CD4-positive, alpha-beta T cell treated with Interleukin-1 beta for 1 hour (primary cell): ENCODE measurements at places on chromosomes 6 and 20.

GRCh38 chr6:21914121-21914973, 320.8 kb downstream of the SOX4 start:
- no peak for DNase-seq

GRCh38 chr6:162124710-162125435, 602.7 kb downstream of the PRKN start:
- no peak for DNase-seq

DNA sequence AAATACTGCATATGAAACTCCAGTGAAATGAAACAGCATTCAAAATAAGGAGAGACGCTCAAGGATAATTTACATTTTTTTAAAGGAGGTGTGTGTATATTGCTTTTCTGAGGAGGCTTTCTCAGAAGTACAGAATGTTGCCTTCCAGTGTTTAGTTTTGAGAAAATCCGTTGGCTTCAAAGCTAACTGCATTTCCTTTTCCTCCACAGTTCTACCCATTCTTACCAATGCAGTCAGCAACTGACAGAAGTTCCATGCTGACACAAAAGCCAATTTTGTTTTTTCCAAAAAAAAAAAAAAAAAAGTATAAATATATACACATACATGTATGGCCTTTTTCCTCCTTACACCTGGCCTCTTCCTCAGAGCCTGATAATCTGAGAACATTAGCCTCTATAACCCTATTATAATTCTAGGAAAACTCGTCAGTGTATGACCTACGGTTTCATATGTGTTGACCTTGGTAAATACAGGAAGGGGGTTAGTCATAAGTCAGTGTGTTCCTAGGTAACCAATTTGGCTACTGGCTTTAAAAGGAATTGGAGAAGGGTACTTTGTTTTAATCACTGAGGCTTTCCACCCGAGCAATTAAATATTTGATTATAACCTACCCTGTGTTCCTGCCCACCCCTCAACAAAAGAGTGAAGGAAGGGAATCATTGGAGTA, 24.2 kb downstream of the MGME1 start:
- no peak for DNase-seq

- DNase-seq: no peak
Observed at GRCh38 chr20:57167971-57168701, 98.3 kb downstream of the BMP7 start.

GRCh38 chr6:167795321-167795811, 31.3 kb upstream of the AFDN start:
- DNase-seq: no peak

- DNase-seq: no peak
Observed at GRCh38 chr6:129992881-129993280, 25.5 kb upstream of the L3MBTL3 start.

GRCh38 chr20:17825252-17825959, 125.6 kb downstream of the BANF2 start:
- DNase-seq: no peak

DNA sequence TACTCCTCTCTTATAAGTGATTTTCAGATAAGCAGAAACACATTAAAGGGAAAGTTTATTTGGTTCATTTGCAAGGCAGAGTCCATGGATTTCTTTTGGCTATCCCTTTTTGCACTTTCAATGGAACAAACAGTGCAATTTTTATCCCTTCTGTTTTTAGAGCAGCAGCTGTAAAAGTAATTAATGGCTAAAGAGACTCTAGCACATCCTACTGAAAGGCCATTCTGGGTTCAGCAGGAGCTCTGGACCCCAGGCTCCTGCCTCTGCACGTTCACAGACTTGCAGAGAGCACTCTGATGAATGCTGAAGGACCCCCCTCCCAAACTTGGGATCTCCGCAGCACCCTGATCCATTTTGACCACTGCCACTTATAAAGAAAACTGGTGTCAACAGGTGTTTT, 40.3 kb upstream of the PDE7B start:
- DNase-seq: no peak

DNA sequence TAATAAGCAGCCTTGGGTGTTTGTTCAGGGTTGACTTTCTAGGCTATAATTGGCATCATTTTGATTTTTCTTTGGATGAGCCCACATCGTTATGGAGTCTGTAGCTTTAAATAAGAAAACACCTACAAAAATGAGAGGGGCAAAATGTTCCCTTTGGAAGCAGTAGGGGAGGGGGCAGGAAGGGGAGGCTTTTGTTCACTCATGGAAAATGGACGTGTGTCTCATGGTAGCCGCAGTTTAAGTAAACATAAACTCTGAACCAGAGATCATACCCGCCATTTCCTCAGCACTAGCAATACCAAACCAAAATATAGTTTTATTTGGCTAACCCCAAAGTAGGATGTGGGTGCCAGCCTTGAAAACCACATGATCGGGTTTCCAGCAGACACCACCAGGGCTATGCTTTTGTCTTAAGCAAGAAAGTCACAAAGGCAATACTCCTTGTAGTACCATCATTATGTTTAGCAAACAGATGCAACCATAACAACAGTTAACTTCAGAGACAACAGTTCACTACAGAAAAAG, 572.5 kb upstream of the JAG1 start:
- no peak for DNase-seq

DNA sequence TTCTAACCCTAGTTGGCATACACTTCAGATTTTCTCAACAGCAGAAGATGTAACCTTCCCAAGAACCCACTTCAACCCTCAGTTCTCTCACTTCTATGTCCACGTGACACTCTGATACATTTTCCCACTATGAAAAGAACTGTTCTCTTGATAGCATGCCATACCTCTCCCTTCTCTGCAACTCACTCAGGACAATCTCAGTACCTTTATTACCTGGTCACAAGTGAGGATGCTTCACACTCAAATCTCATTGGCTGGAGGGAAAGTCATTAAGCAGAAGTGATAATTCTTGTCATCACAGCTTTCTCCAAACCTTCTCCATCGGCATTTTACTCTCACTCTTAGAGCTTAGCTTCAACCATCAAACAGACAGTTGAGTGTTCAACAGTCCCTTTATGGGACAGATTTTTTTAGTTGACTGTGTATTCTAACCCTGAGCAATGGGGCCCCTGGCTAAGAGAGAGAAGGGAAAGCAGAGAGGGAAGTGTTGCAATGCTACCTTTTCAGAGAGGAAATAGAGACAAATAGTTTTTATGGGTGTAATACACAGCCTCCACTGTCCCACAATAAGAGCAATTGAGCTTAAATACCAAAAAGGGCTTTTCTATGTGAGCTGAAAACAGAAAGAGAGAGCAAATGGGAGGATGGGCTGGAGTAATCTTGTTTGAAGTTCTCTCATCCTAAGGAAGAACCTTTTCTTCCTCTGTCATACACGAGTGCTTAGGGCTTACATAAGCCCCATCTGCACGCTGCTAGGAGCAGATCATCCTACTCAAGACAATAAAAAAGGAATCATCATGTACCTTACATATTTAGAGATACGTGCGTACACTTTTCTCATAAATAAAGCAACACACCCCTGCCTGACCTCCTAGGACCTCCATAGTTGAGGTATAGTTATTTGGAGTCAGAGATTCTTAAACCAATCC, 16.0 kb downstream of the HLA-DPA1 start:
- no peak for DNase-seq

DNA sequence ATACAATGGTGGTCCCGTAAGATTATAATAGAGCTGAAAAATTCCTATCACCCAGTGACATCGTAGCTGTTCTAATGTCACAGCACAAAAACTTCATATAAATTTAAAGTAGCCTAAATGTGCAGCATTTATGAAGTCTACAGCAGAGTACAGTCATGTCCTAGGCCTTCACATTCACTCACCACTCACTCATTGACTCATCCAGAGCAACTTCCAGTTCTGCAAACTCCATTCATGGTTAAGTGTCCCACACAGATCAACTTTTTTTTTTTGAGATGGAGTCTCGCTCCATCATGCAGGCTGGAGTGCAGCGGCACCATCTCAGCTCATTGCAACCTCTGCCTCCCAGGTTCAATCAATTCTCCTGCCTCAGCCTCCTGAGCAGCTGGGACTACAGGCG, 20.9 kb upstream of the KCNG1 start:
- DNase-seq: no peak

DNA sequence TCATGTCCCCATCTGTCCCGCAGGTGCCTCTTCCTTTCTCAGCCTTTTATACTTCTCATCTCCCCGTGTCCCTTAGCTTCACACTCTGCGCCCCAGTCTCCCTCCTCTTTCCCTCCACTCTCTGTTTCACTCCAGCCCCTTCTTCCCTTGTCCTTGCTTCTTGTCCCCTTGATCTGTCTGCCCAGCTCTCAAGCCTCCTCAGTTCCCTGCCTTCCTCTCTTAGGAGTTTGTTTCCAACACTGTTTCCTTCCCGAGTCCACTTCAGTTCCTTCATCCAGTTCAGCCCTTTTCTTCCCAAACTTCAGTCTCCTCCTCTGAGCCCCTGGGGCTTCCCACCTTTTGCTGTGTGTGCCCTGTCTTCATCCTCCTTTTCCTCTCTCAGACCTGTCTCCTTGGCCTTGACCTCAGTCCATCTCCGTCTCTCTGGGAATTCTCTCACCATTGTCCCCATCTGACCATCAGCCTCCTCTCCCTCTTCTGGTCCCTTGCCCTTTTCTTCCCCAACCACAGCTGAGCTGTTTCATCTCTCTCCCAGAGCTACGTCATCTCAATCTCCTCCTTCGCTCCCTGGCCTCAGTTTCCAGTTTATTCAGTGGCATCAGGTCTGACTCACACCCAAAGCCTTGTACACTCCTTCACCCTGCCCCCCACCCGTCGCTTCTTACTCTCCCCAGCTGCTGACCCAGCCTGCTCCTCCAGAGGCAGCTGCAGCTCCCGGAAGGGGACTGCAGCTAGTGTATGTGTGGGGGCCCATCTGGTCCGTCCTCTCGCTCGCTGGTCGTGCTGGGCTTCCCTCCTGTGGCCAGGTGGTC, 2.7 kb upstream of the DDR1 start:
- DNase-seq: no peak

- DNase-seq: no peak
Observed at GRCh38 chr6:159594750-159595117, 98.3 kb downstream of the SOD2 start.

DNA sequence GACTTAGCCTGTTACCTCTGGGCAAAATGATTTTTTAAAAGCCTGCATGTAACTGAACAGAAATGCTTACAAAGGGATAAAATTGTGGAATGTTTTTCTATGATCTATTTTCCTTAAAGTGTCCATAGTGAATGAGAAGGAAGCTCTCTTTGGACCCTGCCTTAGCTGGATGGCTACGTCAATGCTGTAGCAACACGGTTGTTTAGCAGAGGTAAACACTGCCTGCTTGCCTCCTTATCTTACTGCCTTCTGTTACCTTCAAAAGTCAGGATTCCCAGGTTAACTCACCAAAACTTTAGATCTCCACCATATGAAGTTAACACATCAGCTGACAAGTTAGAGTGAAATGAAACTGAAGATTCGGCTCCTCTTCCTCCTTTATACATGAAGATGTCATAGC, 402.6 kb downstream of the SAMD5 start:
- no peak for DNase-seq

GRCh38 chr6:33073431-33073871, at the start of gene HLA-DPA1:
HLA-DPA1 (minus strand) TSS chr6:33073649.
- peak; percentile 79 for DNase-seq

DNA sequence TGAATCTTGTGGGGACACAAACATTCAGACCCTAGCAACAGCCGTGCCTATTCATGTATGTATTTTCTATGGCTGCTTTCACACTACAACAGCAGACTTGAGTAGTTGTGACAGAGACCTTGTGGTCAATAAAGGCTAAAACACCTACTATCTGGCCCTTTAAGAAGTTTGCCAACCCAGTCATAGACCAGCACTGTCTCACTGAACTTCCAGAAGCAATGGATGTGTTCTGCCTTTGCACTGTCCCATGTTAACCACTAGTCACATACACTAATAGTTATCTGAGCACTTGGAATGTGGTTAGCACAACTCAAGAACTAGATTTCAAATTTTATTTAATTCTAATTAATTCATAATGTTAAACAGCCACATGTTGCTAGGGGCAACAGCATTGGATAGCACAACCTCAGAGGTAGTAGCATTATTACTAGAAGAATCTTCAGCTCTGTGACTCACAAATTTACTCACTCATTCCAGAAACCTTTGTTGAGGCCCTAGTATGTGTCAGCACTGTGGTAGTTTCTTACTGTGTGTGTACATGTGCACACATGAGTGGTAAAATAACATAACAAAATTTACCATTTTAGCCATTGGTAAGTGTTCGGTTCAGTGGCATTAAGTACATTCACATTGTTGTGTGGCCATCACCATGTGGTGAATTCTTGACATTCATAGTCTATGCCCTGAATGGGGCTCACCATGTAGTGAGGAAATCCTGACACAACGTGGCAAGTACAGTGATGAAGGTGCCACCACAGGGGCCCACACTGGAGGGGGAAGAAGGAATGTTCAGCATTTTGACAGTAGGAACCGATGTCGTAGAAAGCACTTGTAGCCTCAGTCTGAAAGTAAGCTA, 107.3 kb downstream of the CEP57L1 start:
- DNase-seq: no peak

DNA sequence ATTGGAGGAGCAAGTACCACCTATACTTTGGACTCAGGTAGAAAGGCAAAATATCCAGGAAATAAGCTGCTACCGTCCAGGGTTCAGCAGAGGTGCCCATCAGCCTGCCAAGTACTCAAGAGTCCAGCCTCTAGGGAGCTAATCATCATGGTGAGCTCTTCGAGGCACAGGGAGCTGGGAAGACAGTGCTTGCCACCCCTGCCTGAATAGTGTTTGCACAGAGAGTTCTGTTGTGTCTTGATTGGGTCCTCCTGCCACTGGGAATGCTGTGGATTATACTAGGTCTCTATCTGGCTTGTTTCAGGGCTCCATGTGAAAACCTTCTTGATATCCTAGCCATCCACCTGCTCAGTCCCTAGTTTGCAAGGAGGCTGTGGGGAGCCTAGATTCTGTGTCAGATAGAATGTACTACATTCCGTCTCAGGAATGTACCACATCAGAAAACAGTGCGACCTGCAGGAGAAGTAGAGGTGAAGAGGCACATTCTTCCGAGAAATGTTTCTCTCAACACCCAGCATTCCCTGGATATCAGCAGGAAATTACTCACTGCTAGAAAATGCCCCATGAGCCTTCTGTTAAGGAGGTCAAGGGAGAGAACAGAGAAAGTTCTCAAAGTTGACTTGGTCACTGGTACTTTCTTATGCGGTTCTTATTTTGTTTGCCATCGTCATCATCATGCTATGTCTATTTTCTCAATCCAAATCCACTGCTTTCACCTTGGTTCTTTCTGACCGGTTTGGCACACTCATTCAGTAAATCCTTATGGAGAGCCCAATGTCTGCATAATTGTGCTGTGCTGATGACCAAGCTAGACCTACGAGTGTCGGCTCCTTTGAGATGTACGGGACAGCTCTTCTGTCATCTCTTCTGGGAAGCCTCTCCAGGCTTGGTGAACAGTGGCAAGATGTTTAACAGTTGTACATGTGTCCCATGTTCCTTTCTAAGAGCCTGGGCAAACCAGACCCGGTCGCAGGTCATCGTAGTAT, 30.7 kb downstream of the PTPN1 start:
- no peak for DNase-seq

GRCh38 chr6:126477678-126478077, 137.8 kb downstream of the CENPW start:
- DNase-seq: no peak
